ENCODE measurements at places on chromosomes 1 and 21.
A peak's percentile ranks its signal among the peaks of the same experiment; 100 is the strongest.

DNA sequence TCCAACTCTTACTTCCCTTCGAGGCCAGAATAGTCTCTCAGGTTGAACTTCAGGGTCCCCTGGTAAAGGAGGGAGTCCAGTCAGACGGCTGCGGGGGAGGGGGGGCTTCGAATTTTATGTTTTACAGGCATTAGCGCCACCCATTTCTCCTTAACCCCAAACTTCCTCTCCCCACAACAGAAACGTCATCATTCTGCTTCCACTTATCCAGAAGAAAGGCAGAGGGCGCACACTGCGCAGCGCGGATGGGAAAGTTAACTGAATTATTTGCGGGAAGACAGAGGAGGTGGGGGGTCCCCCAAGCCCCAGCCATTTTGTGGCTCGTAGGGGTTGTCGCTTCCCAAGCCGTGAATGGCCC is 529 bp upstream of the PRMT2 start:
- DNase-seq: peak; percentile 91

GRCh38 chr1:66400660-66401059 is 133.3 kb upstream of the SGIP1 start:
- no peak for DNase-seq

DNA sequence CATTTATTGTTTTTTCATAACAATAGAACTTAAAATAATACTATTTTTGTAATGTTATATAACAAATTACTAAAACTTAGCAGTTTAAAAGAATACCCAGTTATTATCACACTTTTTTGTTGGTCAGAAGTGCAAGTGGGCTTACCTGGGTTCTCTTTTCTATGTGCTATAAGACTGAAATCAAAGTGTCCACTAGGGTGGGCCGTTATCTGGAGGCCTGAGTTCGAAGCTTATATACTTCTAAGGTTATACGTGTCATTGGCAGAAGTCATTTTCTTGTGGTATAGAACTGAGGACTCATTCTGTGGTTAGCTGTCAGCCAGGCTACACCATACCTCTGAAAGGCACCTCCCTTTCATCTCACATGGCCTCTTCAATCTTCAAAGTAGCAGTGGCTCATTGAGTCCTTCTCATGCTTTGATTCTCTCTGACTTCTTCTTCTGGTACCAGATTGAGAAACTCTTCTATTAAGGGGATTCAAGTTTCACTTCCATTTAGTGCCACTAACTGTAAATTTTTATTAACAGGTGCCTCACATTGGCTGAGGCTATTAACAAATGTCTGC is 414.3 kb downstream of the AMY1C start:
- no peak for DNase-seq

GRCh38 chr1:211522804-211523203 is 30.8 kb upstream of the RD3 start:
- DNase-seq: no peak

DNA sequence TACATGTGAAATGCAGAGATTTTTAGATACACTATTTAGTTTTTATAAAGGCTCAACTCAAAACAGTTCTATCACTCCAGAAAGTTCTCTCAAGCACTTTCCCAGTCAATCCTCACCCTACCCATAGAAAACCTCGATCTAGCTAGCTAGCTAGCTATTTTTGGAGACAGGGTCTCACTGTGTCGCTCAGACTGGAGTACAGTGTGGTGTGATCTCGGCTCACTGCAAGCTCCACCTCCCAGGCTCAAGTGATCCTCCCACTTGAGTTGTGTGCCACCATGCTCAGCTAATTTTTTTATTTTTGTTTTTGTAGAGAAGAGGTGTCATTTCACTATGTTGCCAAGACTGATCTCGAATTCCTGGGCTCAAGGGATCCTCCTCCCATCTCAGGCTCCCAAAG is 236.9 kb downstream of the RERE start:
- DNase-seq: no peak

DNA sequence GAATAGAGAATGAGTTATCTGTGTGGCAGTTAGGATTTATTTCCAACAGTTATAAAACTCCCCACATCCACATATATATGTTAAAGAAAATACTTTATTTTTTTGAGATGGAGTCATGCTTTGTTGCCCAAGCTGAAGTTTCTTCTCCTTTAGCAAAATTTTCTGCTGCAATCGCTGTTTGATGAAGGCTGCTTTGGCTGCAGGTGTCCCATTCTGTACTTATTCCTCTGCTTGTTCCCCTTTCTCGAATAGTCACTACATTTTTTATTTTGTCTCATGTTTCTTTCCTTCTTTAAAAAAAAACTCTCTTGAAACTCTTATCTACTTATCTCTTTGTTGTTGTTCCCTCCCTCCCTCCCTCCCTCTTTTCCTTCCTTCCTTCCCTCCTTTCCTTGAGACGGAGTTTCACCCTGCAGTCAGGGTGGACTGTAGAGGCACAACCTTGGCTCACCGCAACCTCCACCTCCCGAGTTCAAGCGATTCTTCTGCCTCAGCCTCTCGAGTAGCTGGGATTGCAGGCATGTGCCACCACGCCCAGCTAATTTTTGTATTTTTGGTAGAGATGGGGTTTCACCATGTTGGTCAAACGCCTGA is 10.6 kb downstream of the OR2W3 start:
- DNase-seq: no peak

- no peak for DNase-seq
These were observed 33.4 kb upstream of the NTPCR start for GRCh38 chr1:232917053-232917452.

GRCh38 chr1:54968551-54968950 is 11.9 kb upstream of the TMEM61 start:
- DNase-seq: peak; percentile 83

- no peak for DNase-seq
These were observed 4.4 kb downstream of the TACSTD2 start for GRCh38 chr1:58572690-58573089.

DNA sequence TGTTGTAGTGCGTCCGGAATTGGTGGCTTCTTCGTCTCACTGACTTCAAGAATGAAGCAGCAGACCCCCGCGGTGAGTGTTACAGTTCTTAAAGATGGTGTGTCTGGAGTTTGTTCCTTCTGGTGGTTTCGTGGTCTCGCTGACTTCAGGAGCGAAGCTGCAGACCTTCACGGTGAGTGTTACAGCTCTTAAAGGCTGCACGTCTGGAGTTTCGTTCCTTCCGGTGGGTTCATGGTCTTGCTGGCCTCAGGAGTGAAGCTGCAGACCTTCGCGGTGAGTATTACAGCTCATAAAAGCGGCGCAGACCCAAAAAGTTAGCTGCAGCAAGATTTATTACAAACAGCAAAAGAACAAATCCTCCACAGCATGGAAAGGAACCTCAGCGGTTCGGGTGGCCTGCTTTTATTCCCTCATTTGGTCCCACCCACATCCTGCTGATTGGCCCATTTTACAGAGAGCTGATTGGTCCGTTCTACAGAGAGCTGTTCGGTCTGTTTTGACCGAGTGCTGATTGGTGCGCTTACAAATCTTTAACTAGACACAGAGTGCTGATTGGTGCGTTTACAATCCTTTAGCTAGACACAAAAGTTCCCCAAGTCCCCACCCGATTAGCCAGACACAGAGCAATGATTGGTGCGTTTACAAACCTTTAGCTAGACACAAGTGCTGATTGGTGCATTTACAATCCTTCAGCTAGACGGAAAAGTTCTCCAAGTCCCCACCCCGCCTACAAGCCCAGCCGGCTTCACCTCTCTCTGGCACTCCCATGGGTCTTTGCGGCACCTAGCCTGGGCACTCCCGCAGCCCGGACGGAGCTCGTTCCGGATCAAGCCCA is 49.6 kb upstream of the KRTAP19-8 start:
- DNase-seq: no peak

GRCh38 chr1:47643306-47644211 is 205.7 kb downstream of the FOXD2 start:
- DNase-seq: no peak

GRCh38 chr1:184143449-184143848 is 91.9 kb downstream of the TSEN15 start:
- peak; percentile 31 for DNase-seq

GRCh38 chr1:22540337-22540736 is 23.0 kb upstream of the EPHA8 start:
- DNase-seq: peak; percentile 4

- DNase-seq: no peak
These were observed 123.6 kb upstream of the JUN start for GRCh38 chr1:58907398-58907797.

DNA sequence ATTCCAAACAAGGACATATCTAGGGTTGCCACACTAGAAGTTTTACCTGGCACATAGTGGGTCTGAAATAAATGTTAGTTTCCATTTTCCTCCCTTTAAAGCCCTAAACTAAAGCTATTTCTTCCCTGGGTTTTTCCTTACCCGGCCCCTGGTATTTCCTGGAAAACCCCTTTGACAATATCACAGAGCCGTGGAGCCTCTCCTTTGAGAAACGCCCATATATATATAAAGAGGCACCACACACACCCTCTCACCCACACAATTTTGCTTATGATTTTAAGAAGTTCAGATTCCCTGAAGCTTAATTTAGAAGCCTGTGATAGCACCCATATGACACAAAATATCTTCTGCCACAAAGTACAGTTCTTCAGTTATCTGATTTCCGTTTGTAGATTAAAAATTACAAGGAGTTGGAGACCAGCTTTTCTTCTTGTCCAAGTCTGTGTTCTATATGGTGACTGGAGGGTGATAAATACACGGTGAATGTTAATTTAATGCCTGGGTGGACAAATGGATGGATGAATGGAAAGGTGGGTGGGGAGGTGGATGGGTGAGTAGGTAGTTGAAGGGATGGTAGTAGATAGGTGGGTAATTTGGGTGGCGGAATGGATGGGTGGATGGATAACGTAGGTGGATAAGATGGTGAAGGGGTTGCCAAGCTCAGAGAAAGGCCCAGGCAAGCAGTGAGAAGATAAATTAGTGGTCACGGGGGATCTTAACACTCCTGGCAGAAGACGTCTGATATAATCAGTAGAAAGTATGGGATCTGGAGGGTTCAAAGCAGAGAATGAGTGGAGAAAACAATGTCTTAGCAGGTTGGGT is 154.4 kb upstream of the FGGY start:
- no peak for DNase-seq

- DNase-seq: no peak
These were observed 55.6 kb downstream of the PEX14 start for GRCh38 chr1:10530281-10530740.

DNA sequence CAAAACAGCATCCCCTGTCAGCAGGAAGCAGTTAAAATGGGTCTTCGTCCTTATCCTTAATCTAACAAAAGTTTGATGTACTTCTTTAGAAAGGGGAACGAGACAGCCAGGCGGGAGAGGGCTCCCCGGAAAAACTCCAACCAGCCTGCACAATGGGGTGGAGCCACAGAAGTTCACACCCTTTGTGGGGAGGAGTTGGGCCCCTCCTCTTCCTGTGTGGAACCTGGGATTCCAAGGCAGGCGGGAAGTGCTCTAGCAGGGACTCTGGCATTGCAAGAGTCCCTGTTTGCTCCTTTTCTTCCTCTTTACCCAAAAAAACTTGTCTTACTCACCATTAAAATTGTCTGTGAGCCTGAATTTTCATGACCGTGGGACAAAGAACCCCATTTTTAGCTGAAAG is 47.7 kb downstream of the FCRL5 start:
- no peak for DNase-seq

DNA sequence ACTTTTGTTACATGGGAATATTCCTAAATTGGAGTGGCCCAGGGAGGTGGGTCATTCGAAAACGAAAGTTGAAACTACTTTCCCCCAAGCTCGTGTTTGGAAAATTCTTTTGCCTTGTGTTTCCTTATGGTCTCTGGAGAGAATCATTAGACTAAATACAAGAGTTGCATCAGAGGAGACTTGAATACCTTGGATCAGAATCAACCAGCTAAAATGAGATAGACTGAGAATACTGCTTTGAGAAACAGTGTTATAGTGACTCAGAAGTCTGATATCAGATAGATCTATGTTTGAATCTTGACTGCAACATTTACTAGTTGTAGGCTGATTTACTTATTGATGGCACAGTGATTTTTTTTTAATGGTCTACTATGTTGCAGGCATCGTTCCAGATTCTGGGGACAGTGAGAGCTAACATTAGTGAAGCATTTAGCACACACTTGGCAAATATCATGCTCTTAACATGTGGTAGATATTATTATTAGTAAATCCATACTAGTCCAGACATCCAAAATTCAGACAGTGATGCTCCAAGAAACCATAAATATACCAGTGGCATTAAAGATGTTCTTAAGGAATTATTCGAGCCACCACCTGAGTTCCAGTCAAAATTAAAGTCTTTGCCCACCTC is 12.9 kb upstream of the ACTN2 start:
- no peak for DNase-seq

DNA sequence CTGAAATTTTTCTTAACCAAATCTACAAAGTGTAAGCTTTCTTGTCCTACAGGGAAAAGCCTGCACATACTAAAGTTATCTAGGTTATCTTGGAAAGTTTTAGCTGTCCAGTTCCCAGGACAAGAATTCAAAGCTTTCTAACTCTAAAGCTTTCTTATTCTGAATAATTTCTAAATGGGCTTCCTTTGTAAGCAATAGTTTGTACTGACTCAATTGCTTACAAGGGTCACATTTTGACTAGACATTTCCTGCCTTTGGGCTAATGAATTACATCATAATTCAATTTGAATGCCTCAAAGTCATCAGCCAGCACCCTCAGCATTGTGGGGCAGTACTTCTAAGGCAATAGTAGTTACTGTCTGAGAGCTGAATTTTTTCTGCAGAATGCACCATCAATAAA is 223.0 kb downstream of the LTN1 start:
- peak; percentile 47 for DNase-seq

GRCh38 chr21:46325073-46325912 is 1.3 kb downstream of the PCNT start:
- DNase-seq: peak; percentile 39

- DNase-seq: peak; percentile 97
These were observed 45.5 kb downstream of the LPAR3 start for GRCh38 chr1:84847253-84848250.

DNA sequence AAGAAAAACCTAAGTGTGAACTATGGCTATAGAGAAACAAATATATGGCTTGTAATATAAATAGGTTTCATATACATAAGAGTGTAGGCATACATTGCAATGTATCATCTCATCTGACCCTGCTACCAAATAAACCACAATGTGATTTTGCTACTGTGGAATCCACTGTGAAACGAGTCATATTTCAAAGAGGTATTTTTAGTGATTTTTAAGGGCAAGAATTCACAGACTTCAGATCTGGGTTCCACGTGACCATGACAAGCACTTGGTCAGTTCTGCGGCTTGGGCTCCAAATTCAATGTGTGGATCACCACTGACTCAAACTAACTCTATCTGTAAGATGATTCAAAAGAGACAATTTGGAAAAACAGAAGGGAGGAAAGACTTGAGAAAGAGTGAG is 147.0 kb upstream of the ERG start:
- DNase-seq: peak; percentile 68

DNA sequence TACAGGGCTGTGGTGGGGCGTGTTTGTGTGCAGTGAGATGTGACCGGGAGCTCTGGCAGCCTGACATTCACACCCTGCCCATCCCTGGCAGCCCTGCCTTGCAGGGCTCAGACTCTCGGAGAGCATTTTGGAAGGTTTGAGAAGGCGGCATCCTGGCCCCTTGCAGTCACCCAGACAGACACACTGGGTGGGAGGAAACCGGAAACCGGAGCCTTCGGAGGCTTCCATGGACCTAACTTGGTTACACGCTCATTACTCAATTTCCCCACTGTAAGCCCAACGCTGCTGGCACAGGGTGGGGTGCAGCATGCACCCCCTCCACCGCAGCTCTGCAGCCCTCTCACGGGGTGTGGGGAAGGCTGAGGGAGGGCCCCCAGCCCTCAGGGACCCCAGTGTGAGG is 22.2 kb upstream of the RSPO1 start:
- DNase-seq: no peak

GRCh38 chr1:237664348-237664747 is 226.4 kb downstream of the ZP4 start:
- no peak for DNase-seq

Data from foreskin fibroblast (primary cell).